Left renal pelvis (tissue), 4 donors: ENCODE measurements at places on chromosomes 1 and 21.

- DNase-seq: no peak
Observed at GRCh38 chr1:103199001-103199400, 90.7 kb upstream of the COL11A1 start.

GRCh38 chr1:156506450-156506849 lies 5.9 kb upstream of the MEF2D start:
- DNase-seq: no peak

- no peak for DNase-seq
Observed at GRCh38 chr1:178652506-178653490, 72.2 kb upstream of the RALGPS2 start.

DNA sequence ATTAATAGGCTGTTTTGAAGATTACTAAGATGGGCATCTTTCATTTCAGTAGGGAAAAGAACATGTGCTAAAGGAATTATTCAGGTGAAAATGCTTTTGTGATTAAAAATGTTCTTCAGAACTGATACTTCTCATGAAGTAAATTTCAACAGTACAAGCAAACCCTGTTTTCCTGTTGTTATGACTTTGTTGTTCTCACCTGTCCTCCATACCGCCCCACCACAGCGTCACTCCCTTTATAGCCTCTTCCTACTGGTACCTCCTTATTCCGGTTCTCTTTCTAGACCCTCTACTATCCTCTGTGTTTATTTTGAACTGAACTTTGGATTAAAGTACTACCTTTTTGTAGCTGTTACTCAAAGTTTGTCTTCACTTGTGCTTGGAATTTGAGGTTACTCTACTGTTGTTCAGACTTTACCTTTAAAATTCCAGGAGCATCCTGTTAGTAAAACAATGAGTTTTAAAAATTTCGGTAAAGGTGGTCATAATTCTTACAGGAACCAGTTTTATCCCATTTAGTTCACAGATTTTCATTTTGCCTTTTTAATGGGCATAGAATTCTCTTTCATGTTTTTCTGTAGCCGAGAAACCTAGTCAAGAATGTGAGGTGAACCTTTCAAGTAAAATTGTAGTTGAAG lies 10.9 kb downstream of the CNST start:
- no peak for DNase-seq

DNA sequence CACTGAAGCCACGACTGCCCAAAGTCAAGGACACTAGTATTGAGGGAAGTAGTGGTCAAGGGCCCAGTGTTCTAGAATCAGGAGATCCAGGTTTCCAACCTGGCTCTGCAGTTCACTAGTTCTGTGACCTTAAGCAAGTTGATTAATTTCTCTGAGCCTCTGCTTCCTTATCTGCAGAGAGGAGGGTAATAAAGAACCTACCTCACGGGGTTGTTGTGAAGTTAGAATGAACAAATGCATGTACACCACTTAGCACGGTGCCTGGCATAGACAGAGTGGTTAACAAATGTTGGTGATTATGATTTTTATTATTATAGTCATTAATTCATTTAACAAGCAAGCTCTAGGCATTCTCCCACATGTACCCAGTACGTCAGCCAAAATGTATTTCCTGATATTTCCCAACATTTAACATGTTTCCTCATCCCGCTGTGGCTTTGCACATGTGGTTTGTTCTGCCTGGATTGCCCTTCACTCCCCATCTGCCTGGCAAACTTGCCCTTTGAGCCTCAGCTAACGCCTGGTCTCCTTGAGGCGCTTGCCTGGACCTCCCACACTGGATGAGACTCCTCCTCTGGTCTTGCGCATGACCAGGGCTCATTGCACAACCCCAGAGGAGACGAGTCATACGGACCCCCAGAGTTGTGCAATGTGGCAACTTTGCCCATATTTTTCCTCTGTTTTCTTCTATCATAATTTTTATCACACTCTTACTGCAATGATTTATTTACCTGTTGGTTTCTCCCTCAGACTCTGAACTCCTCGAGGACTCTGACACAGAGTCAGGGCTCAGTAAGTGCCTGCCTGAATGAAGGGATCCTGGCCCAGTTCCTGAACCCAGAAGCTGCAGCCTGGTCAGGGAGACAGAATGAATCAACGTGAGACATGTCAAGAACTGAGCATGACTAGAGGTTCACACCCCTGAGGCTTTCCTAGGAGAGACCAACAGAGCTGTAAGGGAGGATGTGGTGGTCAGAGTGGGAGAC lies 20.7 kb upstream of the MFSD2A start:
- DNase-seq: no peak

DNA sequence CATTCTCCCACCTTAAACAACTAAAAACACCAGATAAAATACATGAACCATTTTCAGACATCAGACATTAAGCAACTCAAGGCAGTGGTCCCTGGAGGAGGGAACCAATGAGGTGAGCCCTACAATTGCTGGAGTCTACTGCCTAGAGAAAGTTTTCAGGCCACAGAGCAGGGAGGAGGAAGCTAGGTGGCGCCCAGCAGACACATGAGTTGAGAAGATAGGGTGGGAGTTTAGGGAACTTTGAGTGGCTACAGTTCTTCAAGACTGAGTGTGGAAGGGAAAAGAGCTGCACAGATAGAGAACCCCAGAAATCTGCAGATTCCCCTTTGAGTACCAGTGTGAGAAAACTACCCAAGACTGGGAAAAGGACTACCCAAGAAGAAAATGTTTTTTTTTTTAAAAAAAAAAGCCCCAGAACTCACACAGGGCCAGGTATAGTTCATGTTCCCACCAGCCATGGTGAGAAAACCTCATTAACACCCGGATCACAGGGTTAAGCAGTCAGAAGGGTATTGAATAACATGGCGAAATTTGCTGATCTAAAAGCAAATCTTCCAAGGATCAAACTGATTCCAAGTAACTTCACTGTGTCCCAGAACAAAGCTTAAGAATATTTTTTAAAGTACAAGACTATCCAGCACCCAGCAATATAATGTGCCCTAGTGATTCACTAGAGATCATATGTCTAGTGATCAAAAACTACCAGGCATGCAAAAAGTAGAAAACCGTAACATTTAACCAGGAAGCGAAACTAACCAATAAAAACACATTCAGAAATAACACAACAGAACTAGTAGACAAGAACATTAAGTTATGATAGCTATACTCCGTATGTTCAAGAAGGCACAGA lies 12.0 kb downstream of the ALDH9A1 start:
- no peak for DNase-seq

- peak; percentile 86 for DNase-seq
Observed at GRCh38 chr1:52552505-52553361, at the start of gene TUT4. TUT4 (minus strand) TSS chr1:52553092; CDS start chr1:52526280, 26,812 bp downstream.

DNA sequence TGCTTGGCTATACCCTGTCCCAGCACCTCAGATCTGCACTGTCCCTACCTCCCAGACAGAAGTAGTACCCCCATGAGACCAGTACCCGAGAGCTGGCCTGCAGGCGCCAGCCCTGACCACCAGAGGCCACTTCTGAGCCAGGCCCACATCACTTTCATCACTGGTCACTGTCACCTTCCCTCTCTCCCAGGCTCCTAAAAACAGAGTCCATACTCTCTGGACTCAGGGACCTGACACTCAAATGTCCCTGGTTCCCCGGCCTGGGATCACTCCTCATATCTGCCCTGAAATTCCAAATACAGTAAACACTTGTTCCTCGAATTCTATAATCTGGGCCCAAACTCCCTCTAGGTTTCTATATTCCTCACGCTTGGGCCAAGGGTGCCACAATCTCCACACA lies 18.7 kb downstream of the TMEM53 start:
- DNase-seq: no peak

- DNase-seq: no peak
Observed at GRCh38 chr1:94535095-94535494, 6.5 kb downstream of the F3 start.

DNA sequence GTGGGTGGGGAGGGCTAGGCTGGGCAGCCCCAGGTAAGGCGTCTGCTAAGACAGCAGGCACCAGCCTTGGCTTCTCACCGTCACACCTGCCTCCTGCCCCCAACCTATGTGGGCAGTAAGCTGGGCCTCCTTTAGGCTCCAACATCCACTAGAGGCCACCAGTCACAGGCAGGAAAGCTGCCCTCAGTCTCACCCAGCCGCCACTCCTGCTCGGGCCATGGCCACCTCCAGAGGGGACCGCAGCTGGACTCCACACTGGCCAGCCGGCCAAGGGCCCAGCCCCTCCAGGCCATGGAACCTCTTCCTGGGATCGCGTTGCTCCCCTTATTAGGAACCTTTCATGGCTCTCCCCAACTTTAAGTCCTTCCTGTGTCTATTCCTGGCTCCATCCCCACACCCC lies 74.5 kb downstream of the MRPL37 start:
- DNase-seq: no peak

GRCh38 chr21:14545906-14546480 lies at the start of gene SAMSN1:
SAMSN1 (minus strand) TSS chr21:14546315; CDS start chr21:14546261, 54 bp downstream.
- DNase-seq: no peak

GRCh38 chr1:184822267-184822666 lies 67.6 kb upstream of the EDEM3 start:
- no peak for DNase-seq

GRCh38 chr1:41883507-41883906 lies 35.2 kb downstream of the HIVEP3 start:
- no peak for DNase-seq

GRCh38 chr1:36847761-36848160 lies 186.6 kb downstream of the GRIK3 start:
- no peak for DNase-seq

- no peak for DNase-seq
Observed at GRCh38 chr1:228273720-228274451, 66.0 kb downstream of the OBSCN start.

- no peak for DNase-seq
Observed at GRCh38 chr1:66413838-66414175, 120.1 kb upstream of the SGIP1 start.

GRCh38 chr1:65429806-65430205 lies 9.3 kb downstream of the LEPR start:
- no peak for DNase-seq

- no peak for DNase-seq
Observed at GRCh38 chr1:81149649-81150325, 650.9 kb upstream of the ADGRL2 start.

DNA sequence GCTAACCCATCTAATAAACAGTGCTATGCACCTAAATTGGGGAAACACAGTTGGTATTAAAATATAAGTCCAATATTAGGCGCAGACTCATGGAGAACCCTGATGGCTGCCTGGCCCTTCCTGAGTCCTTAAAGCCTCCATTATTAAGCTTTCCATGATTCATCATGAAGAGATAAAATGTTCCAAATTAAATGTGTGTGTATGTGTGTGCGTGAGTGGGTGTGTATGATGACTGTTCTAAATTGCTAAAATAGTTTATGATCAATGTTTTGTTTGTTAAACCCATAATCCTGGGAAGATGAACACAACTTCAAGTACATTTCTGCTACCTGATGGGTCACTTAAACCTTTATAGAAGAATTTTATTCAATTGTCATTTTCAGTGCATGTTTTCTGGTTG lies 6.3 kb upstream of the RBBP5 start:
- no peak for DNase-seq

GRCh38 chr1:51526248-51526647 lies 7.2 kb upstream of the EPS15 start:
- DNase-seq: no peak

- no peak for DNase-seq
Observed at GRCh38 chr1:33133478-33134105, 48.3 kb downstream of the TRIM62 start.

DNA sequence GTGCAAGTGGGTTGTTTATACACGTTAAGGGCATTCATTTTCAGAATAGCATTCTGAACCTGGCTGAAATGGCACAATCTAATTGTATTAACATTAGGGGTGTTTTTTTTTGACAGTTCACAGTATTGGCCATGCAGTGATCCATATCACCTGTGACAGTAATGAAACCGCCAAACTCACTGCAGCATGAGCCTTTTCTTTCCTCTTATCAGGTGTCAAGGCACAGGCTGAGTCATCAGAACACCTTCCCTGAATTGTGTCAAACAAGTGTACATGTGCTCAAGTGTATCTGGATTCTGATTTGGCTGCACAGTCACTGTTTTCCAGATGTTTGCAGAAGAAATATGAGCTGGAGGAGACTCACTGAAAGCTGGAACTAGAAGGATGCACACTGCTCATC lies 47.7 kb upstream of the C8B start:
- DNase-seq: no peak

DNA sequence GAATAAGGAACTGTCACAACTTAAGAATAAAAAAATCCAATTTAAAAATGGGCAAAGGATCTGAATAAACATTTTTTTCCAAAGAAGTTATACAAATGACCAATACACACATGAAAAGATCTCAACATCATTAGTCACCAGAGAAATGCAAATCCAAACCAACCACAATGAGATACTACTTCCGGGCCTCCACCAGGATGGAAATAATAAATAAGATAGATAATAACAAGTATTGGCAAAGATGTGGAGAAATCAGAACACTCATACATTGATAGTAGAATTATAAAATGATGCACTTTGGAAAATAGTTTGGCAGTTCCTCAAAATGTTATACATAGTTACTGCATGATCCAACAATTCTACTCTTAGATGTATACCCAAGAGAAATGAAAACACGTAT lies 18.7 kb downstream of the ZSWIM5 start:
- DNase-seq: no peak

GRCh38 chr1:155206891-155207805 lies 549 bp downstream of the THBS3 start:
- no peak for DNase-seq
